Upper lobe of left lung (tissue), 6 donors: ENCODE measurements at places on chromosomes 5 and 9. TPM values are rescaled to one million over a fixed set of nuclear protein-coding genes. Genes with fewer than 3 reads are reported as not detected.
A peak's percentile ranks its signal among the peaks of the same experiment; 100 is the strongest.

- no peak for DNase-seq
These were observed 10.5 kb downstream of the SLC2A8 start for GRCh38 chr9:127407492-127407843.

- DNase-seq: no peak
These were observed 21.0 kb upstream of the ERCC6L2 start for GRCh38 chr9:95854386-95855020.

- DNase-seq: no peak
These were observed 514.7 kb downstream of the MAT2B start for GRCh38 chr5:164020116-164020515.

GRCh38 chr5:9519537-9519936 lies 26.3 kb downstream of the SEMA5A start:
- DNase-seq: peak; percentile 69

DNA sequence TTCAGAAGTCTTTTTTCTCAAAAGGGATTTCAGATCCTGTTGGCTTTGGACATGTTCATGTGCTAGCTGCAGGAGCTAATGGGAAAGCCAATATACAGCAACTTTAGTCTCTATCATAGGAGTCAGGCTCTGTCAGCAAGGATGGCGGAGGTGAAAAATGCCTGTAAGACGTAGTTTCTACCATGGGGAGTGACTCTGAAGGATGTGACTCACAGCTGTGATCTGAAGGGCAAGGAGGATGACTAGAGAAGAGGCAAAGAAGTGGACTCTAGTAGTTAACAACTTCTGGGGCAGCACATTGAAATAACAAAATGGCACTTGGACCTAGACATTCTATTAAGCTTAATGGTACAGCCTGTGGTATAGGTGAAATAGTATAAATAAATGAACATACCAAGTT lies 3.1 kb upstream of the NDUFS4 start:
- DNase-seq: no peak

GRCh38 chr9:98324801-98325200 lies 69.4 kb upstream of the TBC1D2 start:
- DNase-seq: no peak

GRCh38 chr5:125856949-125857348 lies 566.3 kb upstream of the GRAMD2B start:
- DNase-seq: no peak

GRCh38 chr9:105978336-105978735 lies 284.0 kb downstream of the TMEM38B start:
- no peak for DNase-seq

DNA sequence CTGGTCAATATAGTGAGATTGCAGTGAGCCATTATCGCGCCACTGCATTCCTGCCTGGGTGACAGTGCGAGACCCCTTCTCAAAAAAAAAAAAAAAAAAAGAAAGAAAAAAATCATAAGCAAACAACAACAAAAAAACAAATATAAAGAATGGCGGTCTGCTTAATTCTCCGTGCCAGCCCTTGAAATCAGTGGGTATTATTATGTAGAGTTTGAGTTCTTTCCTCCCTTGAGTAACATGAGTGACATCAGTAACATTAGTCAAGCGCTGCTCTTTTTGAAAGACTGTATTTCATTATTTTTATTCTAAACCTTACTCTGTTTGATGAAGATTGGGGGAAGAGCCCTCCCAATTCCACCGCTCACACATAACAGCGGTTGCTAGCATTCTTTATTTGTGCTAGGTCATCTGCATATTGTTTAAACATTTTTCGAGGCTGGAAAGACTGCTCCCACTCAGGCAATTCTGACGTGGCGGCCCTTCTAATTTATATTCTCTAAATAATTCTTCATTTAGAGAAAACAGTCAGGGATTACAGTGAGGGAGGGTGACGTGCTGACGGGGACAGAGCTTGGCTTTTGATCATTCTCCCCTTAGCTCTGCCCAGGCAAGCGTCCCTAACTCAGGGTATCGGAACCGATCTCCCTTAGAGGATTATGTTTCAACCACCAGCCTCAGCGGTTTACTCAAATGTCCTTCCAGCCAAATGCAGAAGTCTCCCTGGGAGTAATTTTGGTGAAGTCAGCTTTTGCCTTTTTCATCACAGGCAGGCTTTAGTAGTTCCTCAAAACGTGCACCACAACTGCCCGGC lies 860 bp upstream of the MARCHF6 start:
- no peak for DNase-seq

DNA sequence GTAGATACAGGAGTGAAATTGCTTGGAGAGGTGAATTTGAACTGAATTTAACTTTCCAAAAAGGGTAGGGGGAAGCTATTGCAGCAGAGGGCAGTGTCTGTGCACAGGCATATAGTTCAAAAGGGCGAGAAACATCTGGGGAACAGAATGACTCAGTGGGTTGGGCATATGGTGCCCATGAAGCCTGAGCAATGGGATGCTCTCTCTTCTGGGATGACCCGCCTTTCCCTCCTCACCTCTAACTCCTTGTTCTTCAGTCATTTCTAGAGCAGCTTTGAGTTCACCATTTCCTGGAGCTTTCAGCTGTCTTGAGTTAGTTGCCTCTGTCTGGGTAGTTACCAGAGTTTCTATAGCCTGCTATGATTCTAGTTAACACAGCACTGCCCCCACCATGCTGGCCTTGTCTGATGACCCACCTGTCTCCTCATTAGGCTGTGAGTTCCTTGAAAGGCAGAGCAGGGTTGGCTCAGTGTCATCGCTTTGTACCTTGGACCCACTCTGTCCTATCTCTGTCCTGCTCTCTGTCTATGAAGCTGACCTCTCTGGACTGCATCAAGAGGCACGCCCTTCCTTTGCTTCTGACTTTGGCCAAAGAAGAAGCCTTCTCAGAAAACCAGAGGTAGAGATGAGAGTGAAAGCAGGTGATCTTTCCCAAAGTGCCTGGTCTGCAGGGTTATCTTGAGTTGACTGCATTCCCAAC lies 299.6 kb upstream of the KLF4 start:
- DNase-seq: no peak

DNA sequence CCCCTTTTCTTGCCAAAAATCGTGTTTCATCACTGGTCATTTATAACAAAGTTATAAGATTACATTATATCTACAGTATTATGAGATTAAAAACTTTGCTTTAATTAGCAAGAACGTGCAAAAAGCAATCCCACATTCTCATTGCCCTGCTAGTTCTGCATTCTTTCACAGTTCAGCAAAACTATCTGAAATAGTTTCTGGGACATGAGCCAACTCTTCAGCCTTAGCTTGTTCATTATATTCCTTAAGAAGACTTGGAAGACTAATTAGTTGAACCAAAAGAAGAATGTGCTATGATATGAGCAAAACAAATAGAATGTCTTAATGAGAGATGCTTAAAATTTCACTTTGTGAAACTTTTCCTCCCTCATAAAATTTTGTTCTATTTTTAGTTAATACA lies 76.7 kb downstream of the ITGA1 start:
- no peak for DNase-seq

GRCh38 chr9:129176701-129177442 lies 1.2 kb downstream of the IER5L start:
- DNase-seq: peak; percentile 42

GRCh38 chr5:127306647-127307046 lies 16.1 kb downstream of the MEGF10 start:
- DNase-seq: no peak

DNA sequence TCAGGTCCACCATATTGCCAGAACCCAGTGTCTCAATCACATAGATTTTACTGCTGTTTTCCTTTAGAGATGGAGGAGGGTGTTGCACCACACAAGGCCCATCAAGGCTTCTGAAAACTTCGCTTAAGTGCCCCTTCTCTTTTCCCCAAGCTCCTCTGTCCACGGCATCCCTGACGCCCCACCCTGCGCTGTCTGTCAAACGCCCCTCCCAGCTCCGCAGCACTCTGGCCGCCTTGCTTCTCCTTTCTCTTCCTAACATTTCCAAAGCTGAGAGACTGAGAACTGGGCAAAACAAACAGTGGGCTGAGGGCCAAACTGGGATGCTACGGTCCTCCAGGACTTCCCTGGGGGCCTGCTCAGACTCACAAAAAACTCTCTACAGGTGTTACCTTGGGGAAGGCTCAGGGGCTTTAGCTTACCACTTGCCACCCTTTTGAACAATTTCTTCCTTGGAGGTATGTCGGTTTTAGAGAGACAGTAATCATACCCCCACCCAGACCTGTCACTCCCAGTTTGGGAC lies 28.3 kb upstream of the ERGIC1 start:
- no peak for DNase-seq

- peak; percentile 76 for DNase-seq
These were observed 12.0 kb downstream of the GPSM1 start for GRCh38 chr9:136339173-136339957.

- no peak for DNase-seq
These were observed 46.9 kb downstream of the HACD4 start for GRCh38 chr9:20984506-20984905.

DNA sequence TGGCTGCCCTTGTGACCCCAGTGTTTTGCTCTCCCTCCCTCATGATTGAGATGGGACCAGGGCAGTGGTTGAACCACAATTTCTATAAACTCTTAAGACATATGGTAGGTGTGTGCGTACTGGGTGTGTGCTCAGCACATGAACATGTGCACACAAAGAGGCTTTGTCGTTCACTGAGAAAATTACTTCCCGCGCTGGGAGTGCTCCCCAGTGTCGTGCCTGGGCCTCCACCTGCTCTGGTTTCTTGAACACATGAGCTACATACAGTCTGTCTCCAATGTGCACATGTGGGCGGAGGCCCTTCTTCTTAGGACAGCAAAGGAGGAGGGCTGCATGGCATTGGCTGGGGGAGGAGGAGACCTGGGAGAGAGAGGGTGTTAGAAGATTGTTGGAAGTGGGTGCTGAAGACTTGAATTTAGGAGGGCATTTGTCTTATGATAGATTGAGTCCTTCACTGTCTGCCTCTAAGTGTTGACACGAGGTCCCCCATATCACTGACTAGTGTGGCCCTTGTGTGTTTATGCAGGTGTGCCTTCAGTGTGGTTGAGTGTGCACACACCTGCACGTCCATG lies 170.0 kb downstream of the CACNA1B start:
- peak; percentile 6 for DNase-seq

- DNase-seq: no peak
These were observed 114.1 kb downstream of the BRINP1 start for GRCh38 chr9:119255116-119255515.

- DNase-seq: no peak
These were observed 22.6 kb downstream of the PTBP3 start for GRCh38 chr9:112310826-112311225.

DNA sequence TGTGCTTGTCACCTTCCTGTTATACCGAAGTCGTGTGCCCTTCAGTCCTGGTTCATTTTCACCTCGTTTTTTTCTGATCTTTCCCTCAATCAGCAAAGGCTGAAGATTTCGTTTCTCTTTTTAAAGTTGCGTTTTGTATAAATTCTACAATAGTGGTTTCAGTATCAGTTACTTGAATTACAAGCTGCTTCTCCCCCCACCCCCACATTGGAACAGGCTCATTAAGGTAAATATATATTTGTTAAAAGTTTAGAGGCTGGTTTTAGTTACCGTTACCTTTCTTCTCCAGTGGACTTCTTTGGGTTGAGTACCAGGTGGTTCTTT lies 881 bp downstream of the SUB1 start:
- DNase-seq: no peak

GRCh38 chr5:149617760-149618306 lies 36.5 kb downstream of the ARHGEF37 start:
- DNase-seq: peak; percentile 65

DNA sequence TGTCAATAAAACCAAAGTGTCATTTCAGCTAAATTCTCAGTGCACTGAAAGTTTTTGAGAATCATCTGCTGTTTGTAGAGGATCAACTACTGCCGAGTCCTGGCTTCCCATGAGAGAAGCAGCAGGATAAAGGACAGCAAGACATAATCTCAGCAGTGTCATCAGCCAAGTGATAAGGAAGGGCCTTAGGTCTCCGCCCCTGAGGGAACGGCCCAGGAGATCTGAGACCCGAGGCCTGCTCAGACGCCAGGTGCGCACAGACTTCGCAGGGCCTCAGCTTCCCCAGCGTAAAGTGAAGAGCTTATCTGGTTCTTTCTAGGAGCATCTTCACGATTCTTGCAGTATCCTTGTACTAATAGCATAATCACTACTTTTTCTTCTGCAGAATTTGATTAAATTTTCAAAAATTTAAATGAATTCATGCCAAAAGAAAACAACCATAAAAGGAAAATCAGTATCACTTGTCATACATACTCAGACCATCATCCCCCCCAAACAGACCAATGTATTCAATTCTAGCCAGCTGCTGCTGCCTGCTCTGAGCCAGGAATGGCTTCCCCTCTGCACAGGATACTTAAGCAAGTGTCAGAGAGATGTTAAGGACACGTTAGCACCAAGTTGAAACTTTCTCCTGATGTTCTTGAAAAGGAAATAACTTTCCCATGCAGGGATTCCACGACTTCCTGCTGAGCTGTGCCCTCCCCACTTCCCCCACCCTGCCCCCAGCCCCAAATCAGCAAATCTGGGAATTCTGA lies 2.2 kb downstream of the GFPT2 start:
- no peak for DNase-seq

DNA sequence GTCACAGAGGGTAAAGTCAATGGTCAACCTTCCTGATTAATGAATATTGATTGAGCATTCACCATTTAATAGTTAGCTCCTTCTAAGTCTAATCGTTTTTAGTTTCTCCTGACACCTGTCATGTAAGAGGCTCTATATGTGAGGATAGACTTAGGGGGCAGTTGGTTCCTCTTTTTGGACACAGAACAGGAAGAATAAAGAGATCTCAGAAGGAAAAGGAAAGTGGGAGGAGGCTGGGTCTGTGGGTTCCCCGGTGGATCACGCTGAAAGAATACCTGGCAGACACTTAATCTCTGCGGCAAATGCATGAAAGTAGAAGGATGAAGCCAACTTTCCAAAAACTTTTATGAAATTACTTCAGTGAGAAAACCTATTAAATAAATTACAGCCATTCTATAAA lies 98.4 kb downstream of the PDE4D start:
- no peak for DNase-seq

GRCh38 chr5:180525399-180525798 lies 31.2 kb downstream of the CNOT6 start:
- no peak for DNase-seq

- DNase-seq: no peak
These were observed 1.9 kb downstream of the HDAC3 start for GRCh38 chr5:141634720-141635119.

- DNase-seq: no peak
These were observed 632 bp upstream of the PRKAA1 start for GRCh38 chr5:40798801-40799210.

- DNase-seq: no peak
These were observed 488.2 kb downstream of the NTRK2 start for GRCh38 chr9:85157772-85158171.

CCDC69 gene
- total RNA-seq: 109 TPM

CTXN3 gene
- total RNA-seq: not detected

PCA3 gene
- not detected for total RNA-seq

CATSPER3 gene
- total RNA-seq: not detected

SERINC5 gene
- 31.8 TPM for total RNA-seq

TRIM7 gene
- total RNA-seq: 6.7 TPM

CLIC3 gene
- total RNA-seq: 79.9 TPM

IRF1 gene
- 42.1 TPM for total RNA-seq

PLAC8L1 gene
- total RNA-seq: not detected

DMGDH gene
- 1.3 TPM for total RNA-seq

PCDHGA1 gene
- total RNA-seq: not detected

PARP8 gene
- 34.6 TPM for total RNA-seq

LMX1B gene
- not detected for total RNA-seq

POU4F3 gene
- total RNA-seq: not detected

PCDHA4 gene
- total RNA-seq: 3.0 TPM

CDH10 gene
- not detected for total RNA-seq

HK3 gene
- 53.3 TPM for total RNA-seq

FYB1 gene
- 47.4 TPM for total RNA-seq

TICAM2 gene
- 0.67 TPM for total RNA-seq
